ENCODE measurements at places on chromosomes 3 and 15.

- no peak for DNase-seq
Observed at GRCh38 chr15:32688151-32688639, 29.6 kb upstream of the GREM1 start.

DNA sequence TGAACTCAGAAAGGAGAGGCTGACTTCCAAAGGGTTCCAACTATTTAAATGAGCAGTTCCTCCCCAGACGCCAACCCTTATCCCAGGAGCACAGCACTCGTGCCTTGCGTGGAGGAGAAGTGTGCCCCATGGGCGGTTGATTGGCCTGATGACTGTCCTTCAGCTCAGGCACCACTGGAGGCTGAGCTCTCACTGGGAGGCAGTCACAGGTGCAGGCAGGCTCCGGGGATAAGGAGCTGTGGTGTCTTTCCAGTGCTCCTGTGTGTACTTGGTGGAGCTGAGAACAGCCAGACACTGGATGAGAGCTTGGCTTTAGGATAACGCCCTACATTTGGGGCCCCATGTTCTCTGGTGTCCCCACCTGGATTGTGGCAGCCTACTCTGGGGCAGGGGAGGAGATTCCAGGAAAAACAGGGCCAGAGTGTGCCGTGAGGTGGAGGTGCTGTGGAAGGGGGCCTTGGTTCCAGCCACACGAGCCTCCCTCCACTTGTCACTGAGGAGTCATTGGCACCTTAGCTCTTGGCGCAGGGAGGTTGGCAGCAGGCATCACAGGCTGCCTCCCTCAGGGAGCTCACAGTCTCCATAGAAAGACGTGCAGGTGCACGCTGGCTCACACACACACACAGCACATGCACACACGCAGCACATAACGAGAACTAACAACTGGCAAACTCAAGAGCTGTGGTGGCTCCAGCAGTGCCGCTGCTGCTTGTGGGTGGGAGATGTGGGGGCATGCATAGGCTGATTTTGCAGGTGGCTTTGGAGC is 22.7 kb upstream of the EPHB3 start:
- DNase-seq = no peak

DNA sequence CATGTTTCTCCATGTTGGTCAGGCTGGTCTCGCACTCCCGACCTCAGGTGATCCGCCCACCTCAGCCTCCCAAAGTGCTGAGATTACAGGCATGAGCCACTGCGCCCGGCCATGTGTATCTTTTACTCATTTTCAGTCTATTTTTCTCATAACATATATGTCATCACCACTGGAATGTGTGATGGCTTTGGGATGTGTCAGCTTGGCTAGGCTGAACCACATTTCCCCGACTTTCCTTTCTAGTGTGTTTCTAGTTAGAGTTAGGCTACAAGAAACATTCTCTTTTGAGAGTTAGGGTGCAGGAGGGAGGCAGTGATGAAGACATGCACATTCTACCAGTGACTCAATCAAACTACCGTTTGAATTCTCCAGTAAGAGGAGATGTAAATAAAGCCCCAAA is 444.9 kb upstream of the THBS1 start:
- DNase-seq = no peak

DNA sequence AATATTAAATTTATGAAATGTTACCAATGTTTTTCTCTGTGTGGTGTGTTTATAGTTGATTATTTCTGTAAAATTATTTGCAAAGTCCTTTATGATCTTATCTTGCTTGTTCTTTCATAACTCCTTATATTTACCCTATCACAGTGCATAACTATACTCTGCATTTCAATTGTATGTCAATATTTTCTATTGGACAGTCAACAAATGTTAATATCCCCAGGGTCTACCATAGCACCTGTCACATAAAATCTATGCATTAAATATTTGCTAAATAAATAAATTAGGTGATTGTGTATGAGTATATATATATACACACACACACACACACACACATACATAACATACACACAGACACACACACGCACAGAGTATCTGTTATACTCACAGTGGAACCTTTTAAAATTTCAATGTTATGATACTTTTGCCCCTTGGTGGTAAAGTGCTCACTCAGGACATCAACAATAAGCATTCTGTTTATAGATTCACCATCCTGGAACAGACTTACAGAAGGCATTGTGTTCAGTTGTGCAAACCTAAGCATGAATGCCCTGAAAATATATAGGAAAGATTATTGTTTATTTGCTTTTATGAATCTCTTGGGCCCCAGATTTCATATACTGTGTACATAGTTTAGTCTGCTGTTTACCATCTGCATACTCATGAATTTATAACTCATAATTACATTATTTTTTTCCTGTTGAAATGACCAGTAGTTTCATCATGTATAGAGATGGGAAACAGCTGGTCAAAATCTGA is 443.7 kb downstream of the EPHA6 start:
- no peak for DNase-seq

DNA sequence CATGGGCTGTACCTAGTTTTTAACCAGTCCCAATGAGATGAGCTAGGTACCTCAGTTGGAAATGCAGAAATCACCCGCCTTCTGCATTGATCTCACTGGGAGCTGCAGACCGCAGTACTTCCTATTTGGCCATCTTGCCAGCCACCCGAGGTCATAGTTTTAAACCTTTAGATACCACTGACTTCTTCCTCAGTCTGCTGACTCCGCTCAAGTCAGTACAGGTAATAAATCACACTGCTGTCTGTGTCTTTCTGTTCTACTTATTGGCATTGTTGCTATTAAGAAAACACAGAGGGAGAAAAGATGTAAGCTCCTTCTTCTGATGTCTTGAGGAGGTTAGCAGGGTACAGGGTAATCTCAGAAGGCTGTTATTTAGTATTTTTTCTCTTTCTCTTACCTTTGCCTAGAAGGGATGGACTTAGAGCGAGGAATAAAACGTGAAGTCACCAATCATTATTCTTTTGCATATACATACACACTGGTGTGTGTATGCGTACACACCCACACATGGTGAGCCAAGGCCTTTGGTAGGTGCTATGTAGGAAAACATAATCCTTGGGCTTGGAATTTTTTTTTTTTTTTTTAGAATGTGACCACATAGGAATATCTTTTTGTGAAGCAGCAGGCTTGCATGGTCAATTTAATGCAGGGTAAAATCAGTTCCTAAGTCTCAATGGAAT is 197.2 kb downstream of the EDEM1 start:
- DNase-seq = no peak

DNA sequence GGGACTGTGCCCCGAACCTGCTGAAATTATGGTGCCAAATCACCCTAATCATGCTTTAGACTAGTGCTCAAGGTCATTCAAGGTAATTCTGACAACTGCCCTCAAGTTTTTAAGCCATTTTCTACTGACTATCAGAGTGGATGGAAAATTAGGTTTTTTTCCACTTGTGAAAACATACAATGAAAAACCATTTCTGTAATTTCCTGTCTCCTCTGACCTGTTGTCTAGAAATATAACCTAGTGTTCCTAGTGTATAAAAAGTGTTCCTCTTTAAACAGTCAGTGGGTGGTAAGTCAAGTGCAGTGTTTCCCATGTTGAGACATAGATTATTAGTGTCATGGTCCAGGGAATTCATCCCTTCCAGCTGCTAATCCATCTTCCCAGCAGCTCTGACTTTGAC is 232.8 kb upstream of the UMPS start:
- no peak for DNase-seq

GRCh38 chr3:172221547-172221946 is 182.2 kb downstream of the FNDC3B start:
- DNase-seq = no peak

- DNase-seq = no peak
Observed at GRCh38 chr3:140629357-140630137, 48.3 kb upstream of the TRIM42 start.

- no peak for DNase-seq
Observed at GRCh38 chr3:184953401-184953800, 141.4 kb downstream of the VPS8 start.

GRCh38 chr3:110311541-110311940 is 760.1 kb upstream of the NECTIN3 start:
- no peak for DNase-seq

- no peak for DNase-seq
Observed at GRCh38 chr3:53137835-53138446, 7.7 kb upstream of the RFT1 start.
